ENCODE measurements at places on chromosomes 16 and 17.

DNA sequence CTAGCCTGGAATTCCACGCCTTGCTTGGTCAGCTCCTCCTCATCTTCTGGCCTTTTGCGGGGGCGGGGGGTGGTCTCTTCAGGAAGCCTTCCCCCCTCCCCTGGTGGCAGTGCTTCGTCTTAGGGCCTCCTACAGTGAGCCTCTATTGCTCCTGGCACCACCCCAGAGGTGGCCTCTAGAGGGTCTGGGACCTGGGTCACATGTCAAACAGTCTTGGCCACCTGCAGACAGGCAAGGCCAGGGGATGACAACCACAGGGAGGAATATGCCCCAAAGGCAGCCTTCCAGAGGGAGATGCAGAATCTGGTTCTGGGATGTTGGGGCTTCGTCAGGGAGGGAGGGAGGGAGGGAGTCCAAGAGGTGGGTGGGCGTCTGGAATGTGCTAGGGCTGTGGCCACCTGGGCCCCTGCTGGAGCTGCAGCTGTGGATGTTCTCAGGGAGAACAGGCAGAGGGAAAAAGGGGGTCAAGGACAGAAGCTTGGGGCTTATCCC lies 50.6 kb downstream of the SMPD3 start:
- DNase-seq, result peak; percentile 31

- no peak for DNase-seq
These were observed 23.4 kb upstream of the IL17C start for GRCh38 chr16:88614818-88615580.

- no peak for DNase-seq
These were observed 54.8 kb downstream of the SLFN5 start for GRCh38 chr17:35297666-35298065.

GRCh38 chr17:32461853-32462617 lies 17.7 kb downstream of the PSMD11 start:
- DNase-seq, result peak; percentile 52

DNA sequence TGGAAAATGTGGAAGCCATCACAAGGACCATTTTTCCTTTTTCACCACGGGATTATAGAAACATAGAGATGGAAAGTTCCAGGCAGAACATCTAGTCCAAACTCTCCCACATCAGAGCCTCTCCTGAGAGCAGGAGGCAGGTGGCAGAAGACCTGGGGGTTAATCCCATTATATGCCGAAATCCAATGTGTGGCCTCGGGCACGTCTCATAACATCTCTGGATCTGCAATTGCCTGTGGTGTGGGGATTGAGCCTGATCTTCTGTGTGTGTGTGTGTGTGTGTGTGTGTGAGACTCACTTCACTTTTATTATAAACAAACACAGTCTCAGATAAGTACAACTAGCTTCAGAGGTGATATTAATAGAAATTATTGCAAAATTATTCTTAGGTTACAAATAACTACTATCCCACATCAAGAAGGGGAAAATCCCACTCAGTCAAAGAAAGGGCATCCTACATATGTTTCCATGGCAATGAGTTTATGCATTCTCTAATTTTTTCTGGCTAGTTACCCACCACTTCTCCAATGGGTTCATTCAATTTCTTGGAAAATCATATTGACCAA lies 199.1 kb downstream of the FOXL1 start:
- DNase-seq, result no peak

DNA sequence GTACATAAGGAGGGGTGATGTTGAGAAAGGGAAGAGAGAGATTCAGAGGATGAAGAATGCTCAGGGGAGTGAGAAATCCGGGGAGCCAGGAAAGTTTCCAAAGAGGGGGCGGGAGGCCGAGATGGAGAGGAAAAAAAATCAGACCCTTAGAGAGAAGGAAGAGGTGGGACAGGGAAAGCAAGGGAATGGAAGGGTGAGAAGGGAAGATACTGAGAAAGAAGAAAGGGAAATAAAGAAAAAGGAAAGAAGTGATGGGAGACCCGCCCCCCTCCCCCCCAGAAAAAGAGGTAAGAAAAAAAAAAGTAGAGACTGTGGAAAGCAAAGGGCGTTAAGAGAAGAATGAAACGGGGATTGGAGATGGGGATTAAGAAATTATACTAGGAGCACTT lies 507 bp downstream of the DYNLRB2 start:
- no peak for DNase-seq

- no peak for DNase-seq
These were observed 18.1 kb upstream of the ICAM2 start for GRCh38 chr17:64038331-64039105.

- DNase-seq, result no peak
These were observed 3.2 kb downstream of the SOST start for GRCh38 chr17:43755389-43755875.

DNA sequence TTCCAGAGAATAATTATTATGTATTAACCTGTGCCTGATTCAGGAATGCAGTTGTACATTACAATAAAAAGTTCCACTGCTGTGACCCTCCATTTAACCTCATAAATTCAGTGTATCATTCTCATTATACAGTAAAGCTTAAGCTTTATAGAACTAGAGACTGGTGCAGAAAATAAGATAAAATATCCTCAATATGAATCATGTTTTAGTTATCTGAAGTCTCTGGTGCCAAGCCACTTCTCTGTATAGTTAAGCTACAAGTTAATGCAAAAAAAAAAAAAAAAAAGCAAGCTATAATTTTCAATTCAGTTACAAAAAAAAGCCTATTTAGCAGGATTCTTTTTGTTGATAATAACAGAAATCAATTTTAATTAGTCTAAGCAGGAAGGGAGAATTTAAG lies 22.4 kb upstream of the SMIM36 start:
- DNase-seq, result no peak

GRCh38 chr17:39340731-39341130 lies 60.7 kb downstream of the FBXL20 start:
- no peak for DNase-seq

DNA sequence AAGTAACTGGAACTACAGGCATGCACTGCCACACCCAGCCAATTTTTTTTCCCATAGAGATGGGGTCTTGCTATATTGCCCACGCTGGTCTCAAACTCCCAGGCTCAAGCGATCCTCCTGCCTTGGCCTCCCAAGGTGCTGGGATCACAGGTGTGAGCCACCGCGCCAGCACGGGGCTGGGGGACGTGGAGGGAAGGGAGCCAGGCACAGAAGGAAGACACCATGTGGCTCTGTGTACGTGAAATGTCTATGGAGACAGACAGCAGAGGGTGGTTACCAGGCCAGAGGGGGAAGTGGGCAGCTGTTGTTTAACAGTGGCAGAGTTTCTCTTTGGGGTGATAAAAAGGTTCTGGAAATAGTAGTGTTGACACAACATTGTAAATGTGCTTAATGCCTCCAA lies 4.6 kb upstream of the PIEZO1 start:
- DNase-seq, result no peak

GRCh38 chr16:56488035-56488434 lies 31.8 kb downstream of the BBS2 start:
- DNase-seq, result no peak

GRCh38 chr17:81651692-81652091 lies 4.7 kb downstream of the PDE6G start:
- no peak for DNase-seq

DNA sequence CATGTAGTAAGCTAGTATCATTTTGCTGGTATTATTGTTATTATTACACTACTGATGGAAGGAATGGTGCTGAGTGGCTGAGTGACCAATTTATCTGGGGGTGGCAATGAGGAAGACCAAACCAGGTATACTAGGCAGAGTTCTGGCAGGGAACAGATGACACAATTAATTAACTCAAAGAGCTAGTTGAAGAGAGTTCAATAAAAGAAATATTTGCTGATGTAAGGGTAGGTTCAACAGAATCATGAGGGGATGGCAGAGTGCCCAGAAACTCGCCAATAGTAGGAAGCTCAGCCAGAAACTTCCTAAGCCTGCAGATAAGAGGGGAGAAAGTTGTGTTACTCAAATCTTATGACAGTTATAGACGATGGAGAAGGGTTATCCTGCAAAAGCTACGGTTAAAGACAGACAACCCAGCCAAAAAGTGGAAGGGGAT lies 352.5 kb downstream of the KCNJ2 start:
- no peak for DNase-seq

- no peak for DNase-seq
These were observed 36.4 kb downstream of the MAP2K6 start for GRCh38 chr17:69450918-69451317.

DNA sequence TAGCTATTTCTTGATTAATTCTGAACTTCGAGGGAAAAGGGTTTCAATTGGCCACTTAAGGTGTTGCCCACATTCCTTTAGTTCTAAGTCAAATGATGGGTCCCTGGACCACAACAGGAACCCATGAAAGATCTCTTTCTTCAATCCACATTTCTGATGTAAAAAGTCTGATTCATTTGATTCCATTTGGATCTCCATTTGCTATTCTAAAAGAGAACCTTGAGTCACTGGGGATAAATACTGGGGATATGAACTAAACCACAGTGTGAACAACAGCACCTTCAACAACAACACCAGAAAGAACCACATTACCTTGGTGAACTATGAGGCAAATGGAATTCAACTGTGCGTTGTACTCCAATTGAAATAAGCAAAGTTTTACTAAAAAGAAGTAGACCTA lies 108.9 kb upstream of the IRX5 start:
- no peak for DNase-seq

DNA sequence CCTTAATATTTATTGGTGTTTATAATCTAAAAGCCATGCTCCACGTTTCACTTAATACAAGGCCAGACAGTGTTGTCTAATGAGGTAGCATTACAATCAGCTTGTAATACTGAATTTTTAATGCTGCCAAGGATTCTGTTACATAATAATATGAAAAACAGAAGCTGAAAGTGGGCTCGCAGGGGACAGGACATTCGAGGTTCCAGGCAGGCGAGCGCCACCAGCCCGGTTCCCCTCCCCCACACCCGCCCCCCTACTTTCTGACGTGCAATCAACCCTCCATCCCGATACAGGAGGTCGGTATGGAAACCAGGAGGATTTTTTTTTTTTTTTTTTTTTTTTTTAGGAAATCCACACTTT lies 6.2 kb upstream of the ZFHX3 start:
- no peak for DNase-seq

DNA sequence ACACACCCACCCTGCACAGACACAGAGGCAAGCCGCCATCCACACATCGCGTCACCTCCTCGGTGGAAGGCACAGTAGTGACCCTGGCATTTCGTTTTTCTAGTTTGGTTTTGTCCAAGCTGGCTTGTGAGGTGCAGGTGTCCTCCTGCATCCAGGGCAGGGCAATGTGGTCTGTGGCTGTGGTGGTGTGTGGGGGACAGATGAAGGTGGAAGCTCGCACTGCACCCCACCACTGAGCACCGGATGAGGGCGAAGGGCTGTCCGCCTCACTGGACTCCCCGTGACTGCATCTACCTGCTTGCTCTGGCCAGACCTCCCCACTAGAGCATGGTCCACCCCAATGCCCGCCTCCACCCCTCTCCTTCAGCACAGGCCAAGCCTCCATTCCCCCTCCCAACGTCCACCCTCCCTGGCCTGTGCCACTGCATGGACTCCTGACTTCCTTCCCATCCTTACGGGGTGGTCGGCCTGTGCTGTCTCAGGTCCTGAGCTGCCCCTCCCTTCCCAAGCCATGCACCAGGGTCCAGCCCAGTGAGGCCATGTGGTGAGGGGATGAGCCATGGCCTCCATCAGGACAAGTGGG lies 78.8 kb upstream of the CBX4 start:
- DNase-seq, result no peak

DNA sequence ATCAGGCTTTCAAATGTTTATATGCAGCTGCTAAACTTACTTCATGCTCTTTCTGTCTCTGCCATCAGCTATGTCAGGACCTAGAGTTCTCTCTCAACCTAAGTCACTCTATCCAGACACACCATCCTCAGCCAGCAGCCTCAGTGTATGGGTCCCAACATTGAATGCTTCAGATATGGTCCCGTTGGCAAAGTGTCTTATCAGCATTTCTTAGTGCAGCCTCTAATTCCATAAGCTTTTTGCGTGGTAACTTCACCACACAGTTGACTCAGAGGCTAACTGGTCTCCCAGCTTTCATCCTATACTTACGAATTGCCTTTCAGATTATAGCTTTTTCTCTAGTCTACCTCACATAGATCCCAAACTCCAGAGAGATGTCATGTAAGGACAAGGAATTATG lies 402.9 kb upstream of the EEF2KMT start:
- no peak for DNase-seq

- no peak for DNase-seq
These were observed 258.1 kb upstream of the SALL1 start for GRCh38 chr16:51409001-51409675.

- no peak for DNase-seq
These were observed 8.3 kb upstream of the GEMIN4 start for GRCh38 chr17:760371-760770.

GRCh38 chr17:79965806-79966205 lies 69.9 kb downstream of the TBC1D16 start:
- DNase-seq, result no peak

GRCh38 chr17:27319541-27320221 lies 25.8 kb downstream of the WSB1 start:
- no peak for DNase-seq

GRCh38 chr17:64063088-64063487 lies 42.7 kb upstream of the ICAM2 start:
- DNase-seq, result no peak

GRCh38 chr16:57485916-57486857 lies at the start of gene DOK4:
TSS of gene DOK4 (minus strand) at chr16:57486493. CDS start at chr16:57479507, 6,986 bp downstream.
- peak; percentile 76 for DNase-seq

DNA sequence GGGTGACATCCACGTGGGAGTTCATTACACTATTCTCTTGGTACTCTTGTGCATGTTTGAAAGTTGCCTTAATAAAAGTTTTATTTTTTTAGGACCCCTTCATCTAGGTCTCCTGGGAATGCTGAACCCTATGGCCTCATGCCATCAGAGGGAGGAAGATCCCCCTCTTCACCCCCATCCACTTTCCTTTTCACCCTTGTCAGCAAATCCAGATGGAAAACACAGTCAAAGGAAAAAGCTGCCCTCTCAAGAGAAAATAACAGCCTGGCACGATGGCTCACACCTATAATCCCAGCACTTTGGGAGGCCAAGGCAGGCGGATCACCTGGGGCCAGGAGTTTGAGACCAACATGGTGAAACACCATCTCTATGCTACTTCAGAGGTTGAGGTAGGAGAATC lies 274.2 kb downstream of the XYLT1 start:
- no peak for DNase-seq

DNA sequence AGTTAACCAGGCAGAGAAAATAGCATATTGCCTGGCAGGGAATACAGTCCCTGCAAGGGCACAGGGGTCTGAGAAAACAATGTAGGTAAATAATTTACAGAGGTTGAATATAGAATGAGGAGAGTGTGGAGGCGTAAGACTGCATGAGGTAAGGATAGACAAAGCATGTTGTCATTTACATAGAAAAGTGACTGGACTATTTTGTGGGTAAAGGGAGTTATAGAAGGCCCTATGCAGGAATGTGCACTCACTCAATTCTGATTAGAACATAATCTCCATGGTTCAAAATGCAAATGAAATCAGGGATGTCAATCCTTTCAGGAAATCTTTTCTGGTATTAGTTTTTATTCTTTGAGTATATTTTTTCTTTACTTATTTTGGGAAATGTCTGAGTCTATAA lies 285.7 kb upstream of the SALL1 start:
- no peak for DNase-seq

GRCh38 chr16:57941016-57941664 lies 29.8 kb downstream of the CNGB1 start:
- DNase-seq, result no peak
